ENCODE measurements at places on chromosomes 2 and 18. TPM values are rescaled to one million over a fixed set of nuclear protein-coding genes. Genes with fewer than 3 reads are reported as not detected.

The CACNB4 gene
- total RNA-seq = 0.07 TPM

The DOK1 gene
- total RNA-seq = 4.6 TPM

The OSGEPL1 gene
- 4.0 TPM for total RNA-seq

The FKBP7 gene
- total RNA-seq = 8.9 TPM

The NAT8 gene
- total RNA-seq = not detected

The DYTN gene
- total RNA-seq = not detected

The KCNF1 gene
- 43.9 TPM for total RNA-seq

The CPO gene
- total RNA-seq = not detected

The VWA3B gene
- 0.33 TPM for total RNA-seq

The ZAP70 gene
- total RNA-seq = not detected

The ABCG8 gene
- total RNA-seq = not detected

The SGPP2 gene
- 0.46 TPM for total RNA-seq

The DTNB gene
- total RNA-seq = 8.1 TPM

The RAPH1 gene
- total RNA-seq = 7.9 TPM

The C1QL2 gene
- total RNA-seq = 0.28 TPM

The ATG9A gene
- 48.1 TPM for total RNA-seq

The TRMT61B gene
- 16.4 TPM for total RNA-seq

All from A549 treated with ZK216348 at 1 μM for 4 hours (cell line).